ENCODE measurements at places on chromosomes 1 and 21. TPM values are rescaled to one million over a fixed set of nuclear protein-coding genes. Genes with fewer than 3 reads are reported as not detected.

- DNase-seq: no peak
- peak overlapping the region; percentile 46 for H3K27ac ChIP-seq
- H3K36me3 ChIP-seq: no peaks in the 10 kb centered on the region
- no peak overlapping the region for H3K4me3 ChIP-seq
- peaks cover 5% of the 10 kb centered on the region for H3K4me1 ChIP-seq
- H3K27me3 ChIP-seq: no peaks in the 10 kb centered on the region
Measured at GRCh38 chr1:172990598-172991215, 60.0 kb downstream of the TNFSF18 start.

- H3K27me3 ChIP-seq: peaks cover 20% of the 10 kb centered on the region
- DNase-seq: no peak
- H3K36me3 ChIP-seq: no peaks in the 10 kb centered on the region
- no peaks in the 10 kb centered on the region for H3K4me1 ChIP-seq
- no peak overlapping the region for H3K4me3 ChIP-seq
Measured at GRCh38 chr1:162279136-162279498, 97.5 kb downstream of the SPATA46 start.

- H3K27me3 ChIP-seq: no peaks in the 10 kb centered on the region
- H3K27ac ChIP-seq: no peak overlapping the region
- no peaks in the 10 kb centered on the region for H3K36me3 ChIP-seq
- no peak overlapping the region for H3K4me3 ChIP-seq
- no peak for DNase-seq
Measured at GRCh38 chr1:157151073-157151472, 12.9 kb upstream of the ETV3 start.

DNA sequence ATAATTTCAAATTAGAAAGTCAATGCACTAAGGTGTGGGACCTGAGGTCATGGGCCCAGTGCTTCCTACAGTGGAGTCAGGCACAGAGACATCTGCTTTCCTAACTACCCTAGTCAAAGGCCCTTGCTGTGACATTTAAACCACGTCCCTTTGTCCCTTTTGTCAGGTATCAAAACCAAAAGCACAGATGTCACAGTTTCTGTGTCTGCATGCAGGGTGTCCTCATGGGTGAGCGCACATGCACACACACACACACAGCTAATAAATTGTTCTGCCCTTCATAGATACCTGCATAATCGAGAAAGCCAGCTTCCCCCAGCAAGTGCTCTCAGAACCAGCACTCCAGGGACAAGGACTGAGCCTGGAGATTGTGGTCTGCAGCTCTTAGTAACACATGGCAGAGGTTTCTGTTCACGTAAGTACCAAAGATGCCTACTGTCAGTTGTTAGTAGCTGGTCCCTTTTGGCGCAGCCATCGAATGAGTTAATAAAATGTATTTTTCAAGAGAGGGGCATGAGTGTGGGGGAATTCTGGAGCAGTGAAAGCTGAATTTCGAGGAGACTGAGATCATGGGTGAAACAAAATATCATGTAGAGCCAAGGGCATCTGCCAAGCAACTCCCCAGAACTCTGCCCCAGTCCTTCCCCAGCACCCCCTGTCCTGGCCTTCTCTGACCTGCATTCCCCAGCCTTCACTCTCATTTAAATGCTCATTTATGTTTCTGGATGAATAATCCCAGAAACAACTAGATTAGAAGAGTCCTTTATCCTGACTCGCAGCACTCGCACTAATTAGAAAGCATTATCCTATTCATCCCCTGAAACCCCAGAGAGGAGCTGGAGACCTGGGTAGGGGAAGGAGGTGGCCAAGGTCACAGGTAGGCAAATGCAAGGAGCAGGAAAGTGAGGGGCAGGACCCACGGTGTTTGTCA lies 25.5 kb downstream of the TNR start:
- H3K27me3 ChIP-seq: no peaks in the 10 kb centered on the region
- no peak overlapping the region for H3K27ac ChIP-seq
- H3K4me3 ChIP-seq: no peak overlapping the region
- H3K4me1 ChIP-seq: peaks cover 57% of the 10 kb centered on the region
- DNase-seq: no peak

LENEP gene
- 0.26 TPM for polyA plus RNA-seq

BMP8B gene
- 0.07 TPM for polyA plus RNA-seq

GRCh38 chr21:34852448-34852847 lies 183.7 kb downstream of the CLIC6 start:
- no peak overlapping the region for H3K27ac ChIP-seq
- H3K27me3 ChIP-seq: no peaks in the 10 kb centered on the region
- H3K36me3 ChIP-seq: peaks cover 73% of the 10 kb centered on the region
- no peak for DNase-seq

- H3K27ac ChIP-seq: no peak overlapping the region
- no peak overlapping the region for H3K4me3 ChIP-seq
- peak; percentile 60 for DNase-seq
- H3K27me3 ChIP-seq: no peaks in the 10 kb centered on the region
- H3K4me1 ChIP-seq: peaks cover 17% of the 10 kb centered on the region
- H3K36me3 ChIP-seq: no peaks in the 10 kb centered on the region
Measured at GRCh38 chr1:101288491-101288944, 51.7 kb downstream of the S1PR1 start.

SLAMF7 gene
- not detected for polyA plus RNA-seq

NEXN gene
- 3.6 TPM for polyA plus RNA-seq

GLIS1 gene
- polyA plus RNA-seq: 0.05 TPM

E2F2 gene
- polyA plus RNA-seq: 0.43 TPM

GRCh38 chr1:15756143-15757015 lies 2.2 kb upstream of the FBLIM1 start:
- H3K27ac ChIP-seq: peak overlapping the region; percentile 92
- no peak for DNase-seq
- H3K27me3 ChIP-seq: no peaks in the 10 kb centered on the region
- no peaks in the 10 kb centered on the region for H3K36me3 ChIP-seq
- H3K4me3 ChIP-seq: no peak overlapping the region

GRCh38 chr1:94980582-94981574 lies 54.0 kb upstream of the CNN3 start:
- DNase-seq: peak; percentile 52
- peak overlapping the region; percentile 98 for H3K27ac ChIP-seq
- peaks cover 31% of the 10 kb centered on the region for H3K4me1 ChIP-seq
- no peak overlapping the region for H3K4me3 ChIP-seq

LIN28A gene
- not detected for polyA plus RNA-seq

BMP8A gene
- 0.16 TPM for polyA plus RNA-seq

GRCh38 chr1:24321126-24321525 lies 2.0 kb downstream of the GRHL3 start:
- peak; percentile 62 for DNase-seq
- no peak overlapping the region for H3K27ac ChIP-seq
- H3K36me3 ChIP-seq: no peaks in the 10 kb centered on the region
- H3K4me3 ChIP-seq: no peak overlapping the region
- H3K27me3 ChIP-seq: 0 out of 2 replicates have a peak, but pooled peaks cover 17% of the 10 kb centered on the region
- no peaks in the 10 kb centered on the region for H3K4me1 ChIP-seq

GRCh38 chr21:17554679-17555465 lies 42.0 kb downstream of the CXADR start:
- peak; percentile 61 for DNase-seq
- H3K36me3 ChIP-seq: no peaks in the 10 kb centered on the region
- H3K4me1 ChIP-seq: no peaks in the 10 kb centered on the region
- H3K27ac ChIP-seq: peak overlapping the region; percentile 81
- H3K4me3 ChIP-seq: no peak overlapping the region
- H3K27me3 ChIP-seq: no peaks in the 10 kb centered on the region

RHOU gene
- polyA plus RNA-seq: 0.44 TPM

GRCh38 chr1:20150969-20151368 lies 11.8 kb downstream of the PLA2G2F start:
- H3K36me3 ChIP-seq: no peaks in the 10 kb centered on the region
- H3K4me3 ChIP-seq: no peak overlapping the region
- H3K27ac ChIP-seq: no peak overlapping the region
- H3K27me3 ChIP-seq: no peaks in the 10 kb centered on the region

GRCh38 chr1:71170925-71171324 lies 90.1 kb upstream of the ZRANB2 start:
- no peak overlapping the region for H3K4me3 ChIP-seq
- no peaks in the 10 kb centered on the region for H3K36me3 ChIP-seq
- no peaks in the 10 kb centered on the region for H3K4me1 ChIP-seq
- no peaks in the 10 kb centered on the region for H3K27me3 ChIP-seq

MX1 gene
- polyA plus RNA-seq: 1.6 TPM

DNA sequence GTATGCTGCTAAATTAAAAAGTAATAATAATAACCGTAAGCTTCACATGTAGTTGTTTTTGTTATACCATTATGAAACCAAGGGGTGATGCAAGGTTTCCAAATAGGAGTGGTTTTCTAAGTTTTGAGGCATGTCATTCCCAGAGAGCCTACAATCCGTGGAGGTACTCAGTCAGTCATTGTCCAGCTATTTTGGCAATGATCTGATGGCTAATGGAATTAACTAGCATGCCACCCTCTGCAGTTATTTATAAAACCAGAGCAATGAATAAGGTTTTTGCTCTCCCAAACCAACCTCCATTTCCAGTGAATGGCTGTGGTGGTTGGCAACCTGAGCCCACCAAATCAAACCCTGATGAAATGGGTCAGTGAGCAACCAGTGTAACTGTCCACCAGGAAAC lies 106.4 kb downstream of the TBX15 start:
- H3K4me3 ChIP-seq: no peak overlapping the region
- H3K4me1 ChIP-seq: no peaks in the 10 kb centered on the region
- H3K27ac ChIP-seq: no peak overlapping the region

GRCh38 chr1:151616505-151616849 lies 4.6 kb downstream of the SNX27 start:
- H3K27me3 ChIP-seq: no peaks in the 10 kb centered on the region
- H3K4me3 ChIP-seq: peak overlapping the region; percentile 10
- H3K4me1 ChIP-seq: peaks cover 28% of the 10 kb centered on the region
- H3K27ac ChIP-seq: peak overlapping the region; percentile 11
- no peak for DNase-seq

BSND gene
- not detected for polyA plus RNA-seq

HHAT gene
- 10.8 TPM for polyA plus RNA-seq

DNA sequence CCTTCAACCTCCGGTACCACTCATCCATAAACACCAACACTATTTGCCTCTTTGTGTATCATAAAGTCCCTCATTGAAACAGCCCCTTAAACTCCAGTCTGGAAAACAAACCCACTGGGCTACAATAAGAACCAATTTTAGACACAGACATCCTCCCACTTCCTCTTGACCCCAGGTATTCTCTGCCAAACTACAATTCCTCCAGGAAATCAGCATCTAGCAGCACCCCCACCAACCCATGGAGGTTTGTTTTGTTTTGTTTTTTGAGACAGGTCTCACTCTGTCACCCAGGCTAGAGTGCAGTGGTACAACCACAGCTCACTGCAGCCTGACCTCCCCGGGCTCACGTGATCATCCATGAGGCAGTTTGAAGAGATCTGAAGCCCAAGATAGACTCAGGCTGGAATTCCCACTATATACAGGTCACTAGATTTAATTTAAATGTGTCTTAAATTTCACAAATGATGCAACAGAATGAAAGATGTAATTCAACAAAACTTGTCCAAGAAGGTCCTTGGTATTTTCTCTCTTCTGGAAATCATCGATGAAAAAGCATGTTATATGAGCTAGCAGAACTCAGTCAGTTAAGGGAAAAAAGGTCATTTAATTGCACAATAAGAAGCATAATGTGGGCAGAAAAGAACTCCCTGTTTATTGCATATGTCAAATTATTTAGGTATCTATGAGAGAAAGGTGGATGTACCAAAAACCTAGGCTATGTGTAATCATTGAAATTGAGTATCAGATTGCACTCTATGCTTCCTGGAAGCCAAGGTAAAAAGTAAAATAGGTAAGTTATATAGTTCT lies 30.3 kb downstream of the TCP10L start:
- no peaks in the 10 kb centered on the region for H3K27me3 ChIP-seq
- no peaks in the 10 kb centered on the region for H3K36me3 ChIP-seq
- H3K27ac ChIP-seq: no peak overlapping the region
- no peak overlapping the region for H3K4me3 ChIP-seq

SELL gene
- 0.58 TPM for polyA plus RNA-seq

DNA sequence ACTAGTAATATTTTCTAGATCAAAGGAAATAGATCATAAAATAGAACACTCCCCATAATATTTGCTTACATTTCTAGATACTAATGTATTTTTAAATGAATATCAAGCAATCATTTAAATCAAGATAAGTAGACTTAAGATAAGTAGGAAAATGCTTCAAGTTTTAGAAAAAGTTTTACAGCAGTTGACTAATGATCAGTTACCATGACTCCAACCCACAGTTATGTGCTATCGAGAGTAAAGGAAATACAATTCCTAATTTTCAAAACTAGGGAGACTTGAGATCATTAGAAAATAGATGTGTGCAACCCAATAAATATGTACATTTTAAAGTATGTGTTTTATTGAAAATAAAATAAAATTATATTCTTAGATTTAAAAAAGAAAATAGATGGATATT lies 95.0 kb downstream of the DENND1B start:
- H3K36me3 ChIP-seq: no peaks in the 10 kb centered on the region
- no peak overlapping the region for H3K27ac ChIP-seq
- H3K4me1 ChIP-seq: peaks cover 10% of the 10 kb centered on the region
- H3K4me3 ChIP-seq: no peak overlapping the region
- no peak for DNase-seq

CLCNKB gene
- polyA plus RNA-seq: 0.41 TPM

DNA sequence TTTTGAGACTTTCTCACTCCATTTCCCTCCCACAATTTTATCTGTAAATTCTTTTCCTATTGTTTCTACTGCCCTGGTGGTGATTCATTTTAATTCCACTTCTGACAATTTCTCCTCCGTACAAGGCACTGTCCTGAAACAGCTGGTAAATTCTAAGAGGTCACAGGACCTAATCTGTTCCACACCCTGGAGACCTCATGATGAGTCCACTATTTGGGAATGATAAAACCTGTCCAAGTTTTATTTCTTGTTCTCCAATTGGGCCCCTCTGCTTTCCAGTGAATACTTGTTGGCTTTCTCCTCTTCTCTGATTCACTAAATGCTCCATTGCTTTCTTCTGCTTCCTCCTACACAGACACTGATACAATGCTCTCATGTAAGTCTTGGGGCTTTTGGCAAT lies 343.1 kb upstream of the DUSP10 start:
- no peaks in the 10 kb centered on the region for H3K27me3 ChIP-seq
- peaks cover 5% of the 10 kb centered on the region for H3K4me1 ChIP-seq
- no peaks in the 10 kb centered on the region for H3K36me3 ChIP-seq
- no peak overlapping the region for H3K4me3 ChIP-seq
- DNase-seq: no peak
- no peak overlapping the region for H3K27ac ChIP-seq

KIF17 gene
- polyA plus RNA-seq: 4.3 TPM

RAD54L gene
- 11.5 TPM for polyA plus RNA-seq

ALPL gene
- 1.3 TPM for polyA plus RNA-seq

GRCh38 chr1:88774151-88774556 lies 90.1 kb downstream of the PKN2 start:
- H3K4me3 ChIP-seq: no peak overlapping the region
- DNase-seq: no peak
- no peak overlapping the region for H3K27ac ChIP-seq
- H3K4me1 ChIP-seq: no peaks in the 10 kb centered on the region
- H3K36me3 ChIP-seq: peaks cover 55% of the 10 kb centered on the region

DNA sequence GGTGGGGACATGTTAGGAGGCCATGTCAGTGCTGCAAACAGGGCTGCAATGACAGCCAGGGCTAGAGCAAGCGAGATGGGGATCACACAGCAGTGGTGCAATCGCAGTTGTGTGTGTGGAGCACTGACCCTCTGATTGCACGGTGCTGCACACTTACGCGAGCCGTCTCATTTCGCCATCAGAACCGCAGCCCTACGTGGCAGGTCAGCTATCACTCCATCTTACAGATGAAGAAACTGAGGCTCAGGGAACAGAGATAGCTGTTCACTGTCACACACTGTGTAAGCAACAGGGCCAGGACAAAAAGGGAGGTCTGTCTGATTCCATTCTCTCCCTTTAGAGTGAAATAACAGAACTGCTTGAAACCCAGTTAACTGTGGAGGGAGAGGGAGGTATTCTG lies 104.8 kb upstream of the SLC45A1 start:
- DNase-seq: no peak
- no peak overlapping the region for H3K27ac ChIP-seq
- H3K36me3 ChIP-seq: no peaks in the 10 kb centered on the region
- H3K4me1 ChIP-seq: peaks cover 3% of the 10 kb centered on the region
- H3K27me3 ChIP-seq: no peaks in the 10 kb centered on the region

OLFM3 gene
- polyA plus RNA-seq: not detected
